ENCODE measurements at places on chromosomes 6 and 20.

GRCh38 chr6:112307707-112308106 is 39.4 kb upstream of the RFPL4B start:
- DNase-seq, result no peak

DNA sequence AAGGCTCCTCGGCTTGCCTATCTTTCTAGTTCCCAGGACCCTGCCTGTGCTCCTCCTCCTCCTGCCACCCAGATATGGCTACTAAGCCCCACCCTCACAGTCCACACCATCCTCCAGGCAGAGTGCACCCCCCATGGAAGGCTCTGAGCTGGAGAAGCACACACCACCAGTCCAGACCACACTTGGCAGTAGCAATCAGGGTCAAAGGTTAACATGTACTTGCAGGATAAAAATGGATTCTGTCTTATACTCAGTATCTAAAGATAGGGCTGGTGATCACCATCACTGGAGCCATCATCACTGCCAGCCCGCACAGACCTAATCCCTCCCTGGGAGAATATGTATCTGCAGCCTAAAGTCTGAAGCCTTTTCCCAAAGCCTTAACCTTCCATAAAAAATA is 83.4 kb downstream of the PRKN start:
- DNase-seq, result no peak

- no peak for DNase-seq
Measured at GRCh38 chr6:103036846-103037245, 1643.3 kb downstream of the GRIK2 start.

DNA sequence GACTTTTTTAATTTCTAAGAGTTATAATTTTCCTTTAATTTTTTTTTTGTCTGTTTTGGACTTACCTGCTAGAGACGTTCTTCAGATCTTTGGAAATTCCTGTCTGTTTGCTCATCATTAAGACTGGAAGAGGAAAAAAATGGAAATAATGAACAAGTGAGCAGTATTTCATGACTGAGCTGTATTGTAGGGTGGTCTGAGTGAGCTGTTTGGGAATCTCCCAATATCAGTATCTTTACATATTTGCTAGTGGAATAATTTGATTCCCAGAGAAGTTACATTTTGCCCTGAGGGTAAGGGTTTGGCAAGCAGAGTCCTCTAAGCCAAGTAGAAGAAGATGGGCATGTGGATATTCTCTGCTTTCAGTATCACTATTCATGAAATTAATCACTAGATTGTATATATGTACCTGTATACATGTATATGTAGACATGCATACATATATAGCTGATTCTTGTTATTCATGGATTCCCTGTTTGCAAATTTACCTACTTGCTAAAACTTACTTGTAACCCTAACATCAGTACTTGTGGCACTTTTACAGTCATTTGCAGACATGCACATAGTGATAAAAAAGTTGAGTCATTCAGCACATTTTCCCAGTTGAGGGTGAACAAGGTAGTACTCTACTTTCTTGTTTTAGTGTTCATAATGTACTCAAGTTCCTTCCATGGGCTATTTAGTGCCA is 13.5 kb downstream of the ZC2HC1B start:
- no peak for DNase-seq

GRCh38 chr6:89308525-89309395 is 6.3 kb downstream of the GABRR2 start:
- DNase-seq, result no peak

GRCh38 chr6:169648092-169648491 is 53.7 kb downstream of the WDR27 start:
- DNase-seq, result no peak

Measured in stimulated activated effector memory CD8-positive, alpha-beta T cell treated with anti-CD3 and anti-CD28 coated beads, Interleukin-12 subunit alpha, Interleukin-12 subunit beta, amount 100 ng/mL, for 72 hours (primary cell).